Stimulated activated memory B cell treated with anti-CD40 and anti-IgM and Interleukin-4, amounts not matched to agents 10 μg/mL and 1 μg/mL and 100 μg/mL, for 72 hours (primary cell): ENCODE measurements at places on chromosomes 13 and 19.

GRCh38 chr13:20359335-20359734 is 127.2 kb upstream of the GJB6 start:
- H3K36me3 ChIP-seq, result no peaks in the 10 kb centered on the region
- H3K4me3 ChIP-seq, result no peak overlapping the region
- no peak overlapping the region for H3K27ac ChIP-seq
- no peak for ATAC-seq
- peaks cover 28% of the 10 kb centered on the region for H3K27me3 ChIP-seq

DNA sequence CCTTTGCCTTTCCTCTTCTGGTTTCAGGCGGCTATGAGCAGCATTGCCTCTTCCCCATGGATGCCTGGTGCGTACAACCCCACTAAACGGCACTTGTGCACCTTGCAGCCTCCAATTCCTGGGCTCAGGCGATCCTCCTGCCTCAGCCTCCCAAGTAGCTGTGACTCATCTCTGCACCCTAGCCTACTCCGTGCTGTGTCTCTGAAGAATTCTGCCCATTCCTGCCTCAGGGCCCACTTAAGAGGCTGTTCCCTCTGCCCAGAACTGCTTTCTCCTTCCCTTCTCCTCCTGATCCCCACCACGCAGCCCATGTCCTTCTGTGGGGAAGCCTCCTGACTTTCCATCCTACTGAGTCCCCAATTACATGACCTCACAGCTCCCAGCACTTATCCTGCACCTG is 142.2 kb upstream of the ZNF507 start:
- no peak for ATAC-seq
- H3K4me3 ChIP-seq, result no peak overlapping the region
- peaks cover 5% of the 10 kb centered on the region for H3K36me3 ChIP-seq
- H3K4me1 ChIP-seq, result no peaks in the 10 kb centered on the region
- H3K27ac ChIP-seq, result no peak overlapping the region

GRCh38 chr19:3516675-3517207 is 10.6 kb downstream of the FZR1 start:
- H3K27me3 ChIP-seq, result no peaks in the 10 kb centered on the region
- ATAC-seq, result peak; percentile 93
- peaks cover 13% of the 10 kb centered on the region for H3K36me3 ChIP-seq

- peaks cover 5% of the 10 kb centered on the region for H3K36me3 ChIP-seq
- H3K27me3 ChIP-seq, result no peaks in the 10 kb centered on the region
- H3K27ac ChIP-seq, result no peak overlapping the region
- H3K4me1 ChIP-seq, result no peaks in the 10 kb centered on the region
- no peak for ATAC-seq
These were observed 41.9 kb downstream of the N4BP2L2 start for GRCh38 chr13:32496599-32497160.

- ATAC-seq, result no peak
- H3K4me3 ChIP-seq, result no peak overlapping the region
- H3K4me1 ChIP-seq, result peaks cover 26% of the 10 kb centered on the region
- H3K27me3 ChIP-seq, result no peaks in the 10 kb centered on the region
- peaks cover 34% of the 10 kb centered on the region for H3K36me3 ChIP-seq
These were observed 25.9 kb downstream of the RCN3 start for GRCh38 chr19:49553451-49554271.

- no peaks in the 10 kb centered on the region for H3K36me3 ChIP-seq
- no peak for ATAC-seq
- no peaks in the 10 kb centered on the region for H3K4me1 ChIP-seq
- H3K27me3 ChIP-seq, result no peaks in the 10 kb centered on the region
- H3K4me3 ChIP-seq, result no peak overlapping the region
These were observed 123.1 kb downstream of the ITGBL1 start for GRCh38 chr13:101575581-101575980.

DNA sequence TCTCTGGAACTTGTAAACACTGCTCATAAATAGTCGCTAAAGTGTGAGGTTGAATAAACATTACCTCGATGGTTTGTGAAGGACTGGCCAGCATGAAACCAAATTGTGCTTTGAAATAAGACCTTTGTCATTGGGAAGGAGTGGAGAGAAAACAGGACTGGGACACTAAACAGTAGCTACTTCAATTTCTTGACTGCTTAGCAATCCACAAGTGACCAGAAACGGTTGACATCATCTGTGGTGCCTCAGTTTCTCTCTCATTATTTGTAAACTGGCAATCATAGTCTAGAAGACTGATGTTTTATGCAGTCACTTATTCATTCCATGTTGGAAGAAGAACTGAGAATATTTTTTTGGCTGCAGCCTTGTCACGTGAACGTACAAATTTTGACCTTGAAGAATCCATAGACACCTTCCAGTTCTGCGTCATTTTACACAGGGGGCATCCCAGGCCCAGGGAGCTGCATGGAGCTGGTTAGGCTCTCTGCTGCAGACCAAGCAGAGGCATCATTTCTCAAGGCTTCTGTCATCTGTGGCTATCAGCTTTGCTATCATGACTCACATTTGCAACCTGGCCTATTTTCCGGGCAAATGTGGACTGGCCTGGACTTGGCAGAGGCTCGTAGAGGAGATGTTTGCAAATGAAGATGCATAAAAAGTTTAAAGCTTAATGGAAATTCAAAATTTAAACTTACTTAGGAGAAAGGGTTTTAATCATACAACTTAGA is 391.8 kb downstream of the FGF9 start:
- no peaks in the 10 kb centered on the region for H3K27me3 ChIP-seq
- no peaks in the 10 kb centered on the region for H3K36me3 ChIP-seq
- peaks cover 34% of the 10 kb centered on the region for H3K4me1 ChIP-seq
- H3K4me3 ChIP-seq, result peak overlapping the region; percentile 52
- no peak for ATAC-seq
- H3K27ac ChIP-seq, result peak overlapping the region; percentile 75

DNA sequence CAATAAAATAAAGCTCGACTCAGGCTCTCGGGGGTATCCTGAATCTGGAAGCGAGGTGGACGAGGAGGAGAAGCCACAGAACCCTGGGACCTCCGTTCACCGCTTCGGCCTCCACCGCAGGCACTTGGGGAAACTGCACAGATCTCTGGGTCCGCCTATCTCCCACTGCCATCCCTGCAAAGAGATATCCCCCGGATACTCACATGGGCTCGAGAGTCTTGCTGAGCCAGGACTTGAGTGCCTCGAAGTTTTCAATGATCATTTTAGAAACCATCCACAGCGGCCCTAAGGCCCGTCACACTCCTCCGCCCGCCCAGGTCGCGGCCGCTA is 589 bp downstream of the RBM26 start:
- peaks cover 26% of the 10 kb centered on the region for H3K4me1 ChIP-seq
- H3K27me3 ChIP-seq, result no peaks in the 10 kb centered on the region
- no peak for ATAC-seq

- H3K36me3 ChIP-seq, result no peaks in the 10 kb centered on the region
- no peaks in the 10 kb centered on the region for H3K4me1 ChIP-seq
- no peaks in the 10 kb centered on the region for H3K27me3 ChIP-seq
- no peak overlapping the region for H3K4me3 ChIP-seq
- ATAC-seq, result no peak
These were observed 854.4 kb downstream of the PCDH9 start for GRCh38 chr13:66375756-66376155.

- no peaks in the 10 kb centered on the region for H3K27me3 ChIP-seq
- H3K27ac ChIP-seq, result no peak overlapping the region
- H3K4me1 ChIP-seq, result no peaks in the 10 kb centered on the region
- ATAC-seq, result no peak
- H3K4me3 ChIP-seq, result no peak overlapping the region
These were observed 28.3 kb downstream of the NUP58 start for GRCh38 chr13:25329706-25330105.

GRCh38 chr19:55209693-55210472 is 582 bp upstream of the PTPRH start:
- no peak overlapping the region for H3K4me3 ChIP-seq
- no peak for ATAC-seq
- H3K4me1 ChIP-seq, result peaks cover 16% of the 10 kb centered on the region
- H3K27ac ChIP-seq, result no peak overlapping the region

DNA sequence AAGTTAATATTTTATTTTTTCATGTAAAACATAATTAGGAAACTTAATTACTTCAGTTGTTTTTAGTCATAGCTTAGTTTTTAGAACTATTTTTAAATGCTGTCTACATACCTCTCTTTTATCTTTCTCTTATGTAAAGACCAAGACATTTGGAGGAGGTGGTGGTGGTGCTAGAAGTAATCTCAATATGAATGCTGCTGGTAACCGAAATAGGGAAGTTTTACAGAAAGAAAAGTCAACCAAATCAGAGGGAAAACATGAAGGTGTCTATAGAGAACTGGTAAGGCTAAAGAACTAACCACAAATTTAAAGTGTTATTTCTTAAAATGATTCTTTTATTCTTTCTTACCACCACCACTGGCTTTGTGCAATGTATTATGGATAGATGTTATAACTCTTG is 97.3 kb downstream of the TDRD3 start:
- peak; percentile 63 for ATAC-seq
- H3K36me3 ChIP-seq, result peaks cover 72% of the 10 kb centered on the region
- H3K27me3 ChIP-seq, result no peaks in the 10 kb centered on the region

- ATAC-seq, result peak; percentile 89
- peaks cover 34% of the 10 kb centered on the region for H3K4me1 ChIP-seq
- H3K27me3 ChIP-seq, result peaks cover 14% of the 10 kb centered on the region
- peak overlapping the region; percentile 70 for H3K27ac ChIP-seq
- H3K4me3 ChIP-seq, result peak overlapping the region; percentile 24
These were observed 8.7 kb upstream of the KANK2 start for GRCh38 chr19:11205939-11206570.

GRCh38 chr13:73952648-73953047 is 181.6 kb downstream of the KLF12 start:
- H3K4me1 ChIP-seq, result peaks cover 49% of the 10 kb centered on the region
- no peak overlapping the region for H3K27ac ChIP-seq
- no peak overlapping the region for H3K4me3 ChIP-seq
- H3K36me3 ChIP-seq, result peaks cover 20% of the 10 kb centered on the region

DNA sequence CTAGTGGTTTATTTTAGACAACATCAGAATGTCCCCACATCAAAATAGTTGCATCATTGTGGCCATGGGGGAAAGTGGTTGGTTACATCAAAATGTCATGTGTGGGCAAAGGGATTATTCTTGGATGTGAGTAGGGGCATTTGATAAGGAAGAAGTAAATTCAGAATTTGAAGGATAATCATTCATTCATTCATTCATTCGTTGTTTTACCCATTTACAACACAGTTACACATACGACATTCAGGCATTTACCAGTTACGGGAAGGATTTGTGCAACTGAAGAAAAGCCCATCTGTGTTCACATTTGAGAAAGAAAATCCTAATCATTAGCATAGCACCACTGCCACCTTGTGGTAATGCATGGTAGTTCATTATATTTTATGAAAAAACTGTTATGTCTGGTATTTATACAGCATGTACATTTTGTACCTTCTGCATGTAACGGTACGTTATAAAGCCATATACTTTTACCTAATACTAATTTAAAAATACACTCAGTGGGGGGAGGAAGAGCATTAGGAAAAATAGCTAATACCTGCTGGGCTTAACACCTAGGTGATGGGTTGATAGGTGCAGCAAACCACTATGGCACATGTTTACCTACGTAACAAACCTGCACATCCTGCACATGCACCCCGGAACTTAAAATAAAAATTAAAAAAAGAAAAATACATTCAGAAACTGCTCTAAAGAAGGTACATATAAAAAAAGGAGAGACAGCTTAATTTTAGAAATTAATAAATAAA is 62.1 kb downstream of the DGKH start:
- H3K4me1 ChIP-seq, result peaks cover 6% of the 10 kb centered on the region
- H3K27me3 ChIP-seq, result no peaks in the 10 kb centered on the region
- ATAC-seq, result no peak
- no peak overlapping the region for H3K27ac ChIP-seq
- no peak overlapping the region for H3K4me3 ChIP-seq

DNA sequence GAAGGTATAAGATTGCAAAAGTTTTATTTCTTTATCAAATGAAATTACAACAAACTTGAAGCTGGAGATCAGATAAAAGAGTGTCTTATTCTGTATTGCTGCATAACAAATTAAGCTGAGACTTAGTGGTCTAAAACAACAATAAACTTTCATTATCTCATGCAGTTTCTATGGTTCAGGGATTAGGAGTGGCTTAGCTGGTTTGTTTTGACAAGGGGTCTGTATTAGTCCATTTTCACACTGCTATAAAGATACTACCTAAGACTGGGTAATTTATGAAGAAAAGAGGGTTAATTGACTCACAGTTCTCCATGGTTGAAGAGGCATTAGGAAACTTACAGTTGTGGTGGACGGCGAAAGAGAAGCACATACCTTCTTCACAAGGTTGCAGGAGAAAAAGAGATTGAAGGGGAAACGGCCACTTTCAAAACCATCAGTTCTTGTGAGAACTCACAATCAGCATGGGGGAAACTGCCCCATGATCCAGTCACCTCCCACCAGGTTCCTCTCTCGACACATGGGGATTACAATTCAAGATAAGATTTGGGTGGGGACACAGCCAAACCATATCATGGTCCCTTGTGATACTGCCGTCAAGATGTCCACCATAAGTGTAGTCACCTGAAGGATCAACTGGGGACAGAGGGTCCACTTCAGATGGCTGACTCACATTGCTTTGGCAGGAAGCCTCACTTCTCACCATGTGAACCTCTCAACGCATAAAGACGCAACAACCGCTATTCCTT is 97.8 kb downstream of the RNF17 start:
- peaks cover 6% of the 10 kb centered on the region for H3K27me3 ChIP-seq
- no peak overlapping the region for H3K4me3 ChIP-seq
- no peaks in the 10 kb centered on the region for H3K36me3 ChIP-seq
- no peaks in the 10 kb centered on the region for H3K4me1 ChIP-seq
- H3K27ac ChIP-seq, result no peak overlapping the region
- no peak for ATAC-seq

- no peak overlapping the region for H3K27ac ChIP-seq
- ATAC-seq, result no peak
- no peaks in the 10 kb centered on the region for H3K4me1 ChIP-seq
- no peak overlapping the region for H3K4me3 ChIP-seq
- no peaks in the 10 kb centered on the region for H3K36me3 ChIP-seq
These were observed 12.4 kb upstream of the SIAH3 start for GRCh38 chr13:45863709-45864590.

- peaks cover 11% of the 10 kb centered on the region for H3K27me3 ChIP-seq
- ATAC-seq, result no peak
- no peaks in the 10 kb centered on the region for H3K36me3 ChIP-seq
- H3K4me3 ChIP-seq, result no peak overlapping the region
These were observed 70.2 kb downstream of the SOX1 start for GRCh38 chr13:112137144-112137543.

- ATAC-seq, result peak; percentile 63
- peaks cover 21% of the 10 kb centered on the region for H3K36me3 ChIP-seq
- peak overlapping the region; percentile 30 for H3K4me3 ChIP-seq
- H3K27ac ChIP-seq, result peak overlapping the region; percentile 38
- H3K4me1 ChIP-seq, result peaks cover 27% of the 10 kb centered on the region
These were observed 146.7 kb upstream of the FNDC3A start for GRCh38 chr13:48828962-48829411.

DNA sequence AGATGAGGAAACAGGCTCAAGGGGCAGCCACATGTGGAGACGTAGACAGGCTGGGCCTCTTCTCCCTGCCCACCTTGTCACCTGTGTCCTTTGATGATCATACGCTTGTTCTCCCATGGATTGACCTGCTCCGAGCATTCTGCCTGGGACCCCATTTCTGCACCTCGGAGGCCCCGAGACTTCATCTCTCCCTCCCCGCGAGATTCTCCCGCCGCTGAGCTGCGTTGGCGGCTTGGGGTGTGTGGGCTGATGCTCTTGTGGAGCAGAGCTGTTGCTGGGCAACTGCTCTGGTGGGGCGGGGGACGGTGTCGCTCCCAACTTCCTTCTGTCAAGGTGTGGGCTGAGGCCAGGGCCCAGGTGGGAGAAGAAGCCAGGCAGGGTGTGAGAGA is 22.1 kb downstream of the MAST3 start:
- H3K36me3 ChIP-seq, result peaks cover 36% of the 10 kb centered on the region
- ATAC-seq, result no peak
- H3K4me3 ChIP-seq, result peak overlapping the region; percentile 75

- H3K4me1 ChIP-seq, result peaks cover 6% of the 10 kb centered on the region
- no peaks in the 10 kb centered on the region for H3K27me3 ChIP-seq
These were observed 333.6 kb downstream of the DLEU7 start for GRCh38 chr13:50509771-50510441.
